ENCODE measurements at places on chromosomes 5 and 9.

- DNase-seq = no peak
Measured at GRCh38 chr5:34533582-34534522, 122.3 kb upstream of the RAI14 start.

- no peak for DNase-seq
Measured at GRCh38 chr5:141492168-141492885, 3.4 kb downstream of the PCDHGC5 start.

DNA sequence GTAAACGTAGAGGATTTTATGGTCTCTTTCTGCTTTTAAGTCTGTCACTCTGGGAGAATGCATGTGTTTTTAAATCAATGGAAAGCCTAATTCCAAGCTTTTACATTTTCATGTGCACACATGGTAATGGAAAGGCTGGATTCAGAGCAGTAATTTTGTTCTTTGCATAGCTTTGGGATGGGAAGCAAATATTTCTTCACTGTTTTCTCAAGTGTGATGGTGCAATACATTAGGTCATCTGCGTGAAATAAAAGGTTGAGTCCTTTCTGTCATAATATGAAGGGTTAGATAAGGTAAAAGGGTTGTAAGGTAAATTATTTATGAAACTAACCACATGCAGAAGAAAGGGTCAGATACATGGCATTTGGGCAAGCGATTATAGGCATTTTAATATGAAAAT is 88.2 kb upstream of the NR3C1 start:
- no peak for DNase-seq

DNA sequence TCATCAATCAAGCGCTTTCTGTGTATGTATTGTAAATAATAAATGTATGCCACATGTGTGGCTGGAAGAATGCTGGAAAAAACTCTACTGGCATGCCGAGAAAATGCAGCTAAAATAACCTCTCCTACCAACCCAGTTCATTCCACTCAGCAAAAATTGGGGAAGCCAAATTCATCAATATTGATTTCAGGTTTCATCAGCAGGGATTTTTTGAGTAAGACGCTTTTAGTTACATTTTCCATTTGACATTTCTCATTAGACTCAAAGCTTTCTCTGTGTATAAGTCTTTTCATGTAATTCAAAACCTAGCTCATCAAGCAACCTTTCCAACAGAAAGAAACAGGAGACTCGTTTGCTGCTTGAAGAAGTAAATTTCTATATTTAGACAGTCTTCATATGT is 338.1 kb downstream of the DMRT2 start:
- no peak for DNase-seq

GRCh38 chr9:93141771-93142483 is 7.9 kb upstream of the NINJ1 start:
- DNase-seq = no peak

DNA sequence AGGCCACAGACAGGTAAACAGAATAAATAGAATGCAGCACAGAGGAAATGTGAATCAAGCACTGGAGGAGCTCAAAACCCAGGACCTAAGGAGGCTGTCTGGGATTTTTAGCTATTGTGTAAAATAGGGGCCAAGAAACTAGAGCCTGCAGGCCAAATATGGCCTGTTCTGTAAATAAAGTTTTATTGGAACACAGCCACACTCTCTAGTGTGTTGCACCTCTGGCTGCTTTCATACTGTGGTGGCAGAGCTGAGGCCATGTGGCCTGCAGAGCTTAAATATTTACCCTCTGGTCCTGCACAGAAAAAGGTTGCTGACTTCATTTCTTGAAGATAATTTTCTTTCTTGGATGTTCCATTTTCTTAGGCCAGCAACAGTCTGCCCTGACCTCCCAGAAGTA is 136.4 kb downstream of the WDR41 start:
- no peak for DNase-seq

DNA sequence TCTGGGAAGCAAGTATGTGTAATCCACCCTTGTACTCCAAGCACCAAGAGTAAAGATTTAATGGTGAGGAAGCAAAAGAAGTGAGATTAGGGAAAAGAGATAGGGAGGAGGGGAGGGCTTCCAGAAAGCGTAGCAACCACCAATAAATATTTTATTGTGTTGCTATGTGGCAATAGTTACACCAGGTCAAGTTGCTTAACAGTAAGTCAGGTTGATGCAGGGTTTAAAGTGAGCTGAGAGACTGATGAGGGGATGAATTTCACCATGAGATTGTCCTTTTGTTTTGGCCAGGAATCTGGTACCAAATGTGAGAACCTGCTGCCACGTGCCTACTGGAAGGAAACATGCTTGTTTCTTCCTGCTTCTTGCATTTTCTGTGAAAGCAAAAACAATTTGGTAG is 62.7 kb downstream of the PCSK5 start:
- DNase-seq = no peak

GRCh38 chr9:126148994-126149393 is 177.6 kb upstream of the MVB12B start:
- no peak for DNase-seq

GRCh38 chr5:89449392-89450148 is 566.6 kb upstream of the MEF2C start:
- DNase-seq = no peak

- no peak for DNase-seq
Measured at GRCh38 chr5:68214482-68215207, 911 bp upstream of the PIK3R1 start.

GRCh38 chr5:146731909-146732659 is 146.5 kb downstream of the PPP2R2B start:
- no peak for DNase-seq

DNA sequence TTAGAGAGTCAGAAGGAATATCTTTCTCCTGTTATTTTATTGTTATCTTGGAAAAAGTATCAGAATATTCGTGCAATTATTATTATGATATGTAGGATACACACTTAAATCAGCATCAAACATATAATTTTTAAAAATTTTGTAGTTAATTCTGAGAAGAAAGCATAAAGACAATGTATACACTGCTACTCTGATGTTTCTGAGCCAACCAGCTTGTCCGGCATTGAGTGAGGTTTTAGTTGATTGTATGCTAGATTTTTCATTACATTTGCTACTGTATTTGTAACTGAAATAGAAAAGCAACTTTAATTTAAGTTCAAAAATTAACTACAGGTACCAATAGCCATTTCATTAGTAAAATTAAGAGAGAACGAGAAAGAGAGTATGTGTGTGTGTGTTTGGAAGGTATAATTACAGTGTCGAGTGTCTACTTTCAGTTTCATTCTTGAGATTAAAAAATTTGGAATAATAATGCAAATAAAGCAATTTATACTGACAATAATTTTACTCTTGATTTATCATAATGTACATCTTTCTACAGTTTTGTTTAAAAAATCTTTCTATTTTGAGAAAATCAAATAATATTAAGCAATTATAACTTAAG is 160.4 kb upstream of the CDH12 start:
- DNase-seq = no peak

DNA sequence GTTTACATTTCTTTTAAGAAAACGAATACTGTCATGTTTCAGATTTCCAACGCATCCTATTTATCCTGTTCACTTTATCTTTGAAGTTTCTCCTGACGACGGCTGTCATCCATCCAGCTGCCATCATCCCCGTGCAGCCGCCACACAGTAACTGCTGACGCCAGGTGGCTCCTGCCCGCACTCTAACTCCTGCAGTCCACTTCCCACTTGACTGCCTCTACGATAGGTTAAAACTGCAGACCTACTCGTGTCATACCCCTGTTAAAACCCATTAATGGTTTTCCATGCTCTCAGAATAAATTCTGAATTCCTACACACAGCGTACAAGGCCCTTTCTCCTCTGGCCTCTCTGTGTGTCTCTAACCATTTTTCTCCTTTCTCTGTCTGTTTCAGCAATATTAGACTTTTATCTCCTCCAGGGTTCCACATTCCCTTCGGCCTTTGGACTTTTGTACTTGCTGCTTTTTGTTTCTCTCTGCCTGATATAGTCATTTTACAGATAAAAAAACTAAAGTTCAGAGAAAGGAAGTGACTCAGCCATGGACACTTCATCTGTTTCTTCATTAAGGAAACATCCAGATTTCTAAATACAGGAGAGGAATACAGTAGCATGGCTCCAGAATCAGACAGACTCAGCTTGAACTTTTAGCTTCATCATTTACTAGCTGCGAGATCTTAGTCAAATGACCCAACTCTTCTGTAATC is 84.9 kb downstream of the ADAMTS12 start:
- DNase-seq = no peak

- no peak for DNase-seq
Measured at GRCh38 chr5:140321796-140322195, 18.9 kb upstream of the PFDN1 start.

- no peak for DNase-seq
Measured at GRCh38 chr9:30078195-30078594, 2306.2 kb upstream of the ACO1 start.

GRCh38 chr9:112315331-112316257 is 17.8 kb downstream of the PTBP3 start:
- DNase-seq = no peak

GRCh38 chr5:52909192-52909591 is 80.0 kb upstream of the ITGA2 start:
- DNase-seq = no peak

- no peak for DNase-seq
Measured at GRCh38 chr5:59640411-59640810, 253.1 kb downstream of the PDE4D start.

DNA sequence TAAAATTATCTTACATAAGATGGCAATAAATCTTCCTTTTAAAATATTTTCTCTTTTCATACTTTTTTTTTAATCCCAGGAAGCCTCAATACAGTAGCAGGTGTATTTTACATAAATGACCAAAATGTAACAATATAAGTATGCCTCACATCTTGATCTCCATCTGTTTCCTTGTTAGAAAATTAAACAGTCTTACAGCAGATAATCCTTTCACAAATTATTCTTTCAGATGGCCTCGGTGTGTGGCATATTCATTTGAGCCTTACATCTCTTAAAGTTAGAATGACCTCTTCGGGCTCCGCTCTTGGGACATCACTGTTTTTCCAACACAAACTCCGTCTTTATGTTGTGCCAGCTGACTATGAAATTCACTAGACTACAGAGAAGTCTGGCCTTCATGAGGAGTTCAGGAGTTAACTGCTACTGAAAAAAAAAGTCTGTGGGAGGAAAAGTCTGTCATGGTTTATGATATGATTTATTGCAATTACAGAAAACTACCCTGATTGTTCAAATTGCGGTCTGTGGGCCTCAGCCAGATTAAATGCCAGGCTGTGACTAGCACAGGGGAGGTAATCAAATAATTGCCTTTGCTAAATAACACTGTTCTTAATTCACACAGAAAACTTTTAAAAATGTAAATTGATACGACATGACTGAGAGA is 292.9 kb upstream of the PUM3 start:
- no peak for DNase-seq

GRCh38 chr5:111074244-111074643 is 2.7 kb downstream of the TSLP start:
- no peak for DNase-seq

DNA sequence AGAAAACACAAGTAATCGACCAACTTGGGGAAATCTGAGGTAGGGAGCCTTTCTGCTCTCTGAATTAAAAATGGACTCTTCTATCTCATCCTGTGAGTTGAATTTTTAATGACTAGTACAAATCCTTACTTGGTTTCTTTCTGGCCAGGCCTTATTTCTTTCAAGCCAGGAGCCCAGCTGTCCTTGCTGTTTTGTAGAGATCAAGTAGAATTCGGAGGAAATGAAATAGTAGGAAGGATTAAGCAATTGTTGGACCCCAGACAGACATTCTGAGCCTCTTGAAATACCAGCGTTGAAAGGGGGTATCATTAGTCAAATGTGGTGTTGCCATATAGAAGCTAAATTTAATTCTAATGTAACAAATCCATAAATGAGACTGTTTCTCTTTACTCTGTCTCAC is 53.7 kb upstream of the SMIM15 start:
- no peak for DNase-seq

DNA sequence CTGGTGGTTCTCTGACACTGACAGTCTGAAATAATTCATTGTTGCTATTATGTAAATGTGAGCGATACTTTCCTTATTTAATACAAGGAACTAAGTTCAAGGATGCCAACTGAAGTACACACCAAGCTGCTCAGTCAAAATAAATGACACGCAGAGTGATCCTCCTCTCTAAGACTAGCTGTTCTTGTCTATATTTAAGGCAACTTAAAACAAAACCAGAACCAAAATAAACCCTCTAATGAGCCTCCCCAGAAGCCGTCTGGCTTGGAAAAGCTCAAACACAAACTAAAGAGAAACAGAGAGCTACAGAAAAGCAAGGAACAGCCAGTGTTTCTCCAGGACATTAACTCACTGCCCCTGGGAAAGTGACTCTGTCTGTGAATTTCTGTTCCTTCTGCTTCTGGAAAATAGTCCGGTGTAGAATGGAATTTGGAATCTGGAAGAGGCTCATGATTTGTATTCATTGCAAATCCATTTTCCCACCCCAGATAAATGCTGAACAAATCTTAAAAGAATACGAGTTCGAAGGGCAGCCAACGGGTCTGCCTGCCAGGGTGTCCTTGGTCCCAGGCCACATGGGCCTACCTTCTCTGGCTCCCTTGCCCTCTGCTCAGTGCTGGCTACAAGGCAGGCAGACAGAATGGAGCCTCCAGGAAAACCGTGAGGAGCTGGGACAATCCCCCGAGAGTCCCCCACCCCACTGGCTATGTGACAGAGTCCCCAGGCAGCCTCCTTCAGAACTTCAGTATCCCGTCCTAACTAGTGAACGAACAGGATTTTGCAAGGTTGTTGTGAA is 14.8 kb downstream of the GGTA1 start:
- DNase-seq = no peak

GRCh38 chr5:136666970-136667620 is 301.8 kb upstream of the TRPC7 start:
- no peak for DNase-seq

GRCh38 chr9:10250219-10250618 is 362.6 kb downstream of the PTPRD start:
- DNase-seq = no peak

DNA sequence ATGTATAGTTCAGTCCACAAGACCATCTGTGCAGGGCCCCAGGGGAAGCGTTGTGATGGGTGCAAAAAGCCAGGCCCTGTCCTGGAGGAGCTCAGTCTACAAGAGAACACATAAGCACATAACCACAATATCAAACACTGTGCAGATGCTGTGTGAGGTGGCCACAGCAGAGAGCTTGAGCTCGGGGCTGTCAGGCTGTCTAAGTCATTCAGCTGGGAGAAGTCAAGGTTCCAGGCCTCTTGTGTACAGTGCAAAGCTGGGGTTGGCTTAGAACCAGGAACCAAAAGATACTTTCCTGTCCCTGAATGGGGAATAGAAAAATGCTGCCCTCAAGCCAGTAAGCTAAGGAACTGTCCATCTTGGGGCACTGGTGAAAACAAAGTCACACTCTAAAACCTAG is 75.0 kb downstream of the PRDM6 start:
- DNase-seq = no peak

- DNase-seq = no peak
Measured at GRCh38 chr9:122930541-122931225, 629 bp downstream of the ZBTB26 start.

GRCh38 chr9:131404581-131404980 is 10.7 kb downstream of the PRRC2B start:
- no peak for DNase-seq
